ENCODE measurements at places on chromosomes 1 and 21. TPM values are rescaled to one million over a fixed set of nuclear protein-coding genes. Genes with fewer than 3 reads are reported as not detected.

The KLHL17 gene
- 0.67 TPM for polyA plus RNA-seq

The FMO5 gene
- 4.6 TPM for polyA plus RNA-seq

The PDPN gene
- polyA plus RNA-seq, result 4.1 TPM

The OR2AK2 gene
- not detected for polyA plus RNA-seq

The TTC24 gene
- polyA plus RNA-seq, result not detected

The C1orf116 gene
- not detected for polyA plus RNA-seq

The MKNK1 gene
- 24.4 TPM for polyA plus RNA-seq

The GBP6 gene
- polyA plus RNA-seq, result not detected

The SPRR1B gene
- polyA plus RNA-seq, result not detected

The TNNT2 gene
- polyA plus RNA-seq, result not detected

The FAM131C gene
- 1.3 TPM for polyA plus RNA-seq

The RHOU gene
- polyA plus RNA-seq, result 1.1 TPM

The SH2D5 gene
- 0.07 TPM for polyA plus RNA-seq

The KLHDC8A gene
- 6.6 TPM for polyA plus RNA-seq

The FNDC7 gene
- not detected for polyA plus RNA-seq

The NRIP1 gene
- polyA plus RNA-seq, result 5.4 TPM
